ENCODE measurements at places on chromosomes 6 and 20.

- DNase-seq = no peak
These were observed 71.6 kb upstream of the FBXL4 start for GRCh38 chr6:99019381-99019780.

DNA sequence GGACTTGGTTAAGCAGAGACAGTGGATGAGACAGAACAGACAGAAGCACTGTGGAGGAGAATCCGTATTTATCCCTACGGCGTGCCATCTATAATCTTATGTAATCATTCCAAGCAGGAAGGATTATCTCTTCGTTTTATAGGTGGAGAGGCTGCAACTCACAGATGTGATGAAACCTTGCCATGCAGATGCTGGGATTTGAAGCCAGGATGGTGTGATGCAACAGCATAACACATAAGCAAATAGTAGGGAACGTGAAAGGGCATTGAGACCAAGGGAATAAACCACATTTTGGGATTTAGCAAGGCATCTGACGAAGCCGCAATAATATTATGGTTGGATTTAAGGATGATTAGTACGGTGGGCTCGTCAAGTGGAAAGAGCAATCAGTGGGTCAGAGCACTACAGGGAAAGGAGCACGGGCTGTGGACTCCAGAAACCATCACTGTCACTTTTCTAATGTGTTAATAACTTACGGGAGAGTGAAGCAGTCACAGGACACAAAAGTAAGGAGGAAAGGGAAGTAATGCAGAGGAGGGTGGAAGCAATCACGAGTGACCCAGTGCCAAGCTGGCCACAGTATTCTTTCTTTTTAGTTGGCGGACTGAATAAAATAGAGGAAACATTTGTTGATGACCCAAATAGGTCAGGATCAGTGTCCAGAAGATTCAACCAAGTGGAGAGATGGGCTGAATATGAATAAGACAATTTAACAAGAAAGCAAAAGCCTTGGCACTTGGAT is 119.6 kb upstream of the EDN1 start:
- DNase-seq = no peak

DNA sequence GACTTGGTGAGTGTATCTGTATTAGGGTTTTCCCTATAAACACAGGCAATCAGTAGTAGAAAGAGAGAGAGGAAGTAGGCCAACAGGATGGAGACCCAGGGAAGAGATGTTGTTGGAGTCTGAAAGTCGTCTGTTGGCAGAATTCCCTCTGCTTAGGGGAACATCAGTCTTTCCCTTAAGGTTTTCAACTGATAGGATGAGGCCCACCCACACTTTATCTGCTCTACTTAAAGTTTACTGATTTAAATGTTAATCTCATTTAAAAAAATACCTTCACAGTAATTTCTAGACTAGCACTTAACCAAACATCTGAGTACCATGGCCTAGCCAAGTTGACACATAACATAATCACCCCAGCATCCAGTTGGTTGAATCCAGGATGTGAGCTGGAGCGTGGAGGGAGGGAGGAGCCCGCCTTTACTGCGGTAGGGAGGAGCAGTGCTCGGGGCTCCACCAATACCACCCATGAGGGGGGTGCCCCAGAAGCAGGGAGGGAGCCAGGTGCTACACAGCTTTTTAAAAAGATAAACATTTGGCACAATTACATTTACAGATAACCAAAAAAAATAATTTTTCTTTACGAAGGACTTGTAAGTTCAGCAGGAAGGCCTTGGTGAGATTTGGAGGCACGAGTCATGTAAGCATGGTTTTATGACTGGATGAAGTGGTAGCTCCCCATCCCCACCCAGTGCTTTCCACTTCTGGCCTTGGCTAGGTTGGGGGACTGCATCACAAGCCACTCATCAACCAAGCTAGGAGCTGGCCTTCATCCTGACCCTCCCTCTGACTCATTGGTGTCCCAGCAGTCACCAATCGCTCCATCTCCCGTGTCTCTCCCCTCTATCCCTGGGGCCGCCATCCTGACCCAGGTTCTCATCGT is 18.4 kb upstream of the SNX9 start:
- no peak for DNase-seq

GRCh38 chr20:17169585-17170136 is 57.2 kb upstream of the PCSK2 start:
- no peak for DNase-seq

DNA sequence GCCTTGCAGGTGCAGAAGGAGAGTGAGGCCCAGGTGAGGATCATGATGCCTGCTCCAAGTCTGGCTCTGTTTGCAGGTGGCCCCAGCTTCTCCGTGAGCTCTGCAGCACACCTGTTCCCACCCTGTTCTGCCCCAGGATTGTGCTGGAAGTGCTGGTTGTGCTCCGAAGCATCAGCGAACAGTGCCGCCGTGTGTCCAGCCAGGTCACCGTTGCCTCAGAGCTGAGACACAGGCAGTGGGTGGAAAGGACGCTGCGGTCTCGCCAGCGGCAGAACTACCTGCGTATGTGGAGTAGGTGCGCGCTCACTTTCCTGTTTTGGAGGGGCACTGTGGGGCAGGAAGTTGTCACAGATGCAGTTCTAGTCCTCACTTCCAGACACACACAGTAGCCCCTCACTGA is 25.0 kb downstream of the ERMARD start:
- DNase-seq = no peak

- no peak for DNase-seq
These were observed 292.8 kb downstream of the FRK start for GRCh38 chr6:115767931-115768330.

GRCh38 chr6:128275030-128275429 is 245.4 kb downstream of the PTPRK start:
- DNase-seq = no peak

- DNase-seq = no peak
These were observed 1.3 kb downstream of the HIVEP2 start for GRCh38 chr6:142943711-142944123.

DNA sequence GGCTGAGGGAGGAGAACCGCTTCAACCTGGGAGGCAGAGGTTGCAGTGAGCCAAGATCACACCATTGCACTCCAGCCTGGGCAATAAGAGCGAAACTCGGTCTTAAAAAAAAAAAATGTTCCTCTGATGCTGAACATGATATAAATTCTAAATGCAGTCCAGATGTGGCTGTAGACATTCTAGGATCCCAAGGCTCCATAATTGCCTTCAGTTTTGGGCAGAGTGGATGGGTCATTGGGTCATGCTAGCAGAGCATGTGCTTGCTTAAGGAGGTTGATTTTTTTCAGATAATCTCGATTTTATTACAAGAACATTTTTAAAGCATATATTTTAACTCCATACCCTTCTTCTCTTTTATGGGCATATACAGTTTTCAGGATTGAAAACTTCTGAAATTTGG is 112.0 kb downstream of the UTRN start:
- no peak for DNase-seq

- no peak for DNase-seq
These were observed 61.4 kb downstream of the CEBPB start for GRCh38 chr20:50251992-50252511.

DNA sequence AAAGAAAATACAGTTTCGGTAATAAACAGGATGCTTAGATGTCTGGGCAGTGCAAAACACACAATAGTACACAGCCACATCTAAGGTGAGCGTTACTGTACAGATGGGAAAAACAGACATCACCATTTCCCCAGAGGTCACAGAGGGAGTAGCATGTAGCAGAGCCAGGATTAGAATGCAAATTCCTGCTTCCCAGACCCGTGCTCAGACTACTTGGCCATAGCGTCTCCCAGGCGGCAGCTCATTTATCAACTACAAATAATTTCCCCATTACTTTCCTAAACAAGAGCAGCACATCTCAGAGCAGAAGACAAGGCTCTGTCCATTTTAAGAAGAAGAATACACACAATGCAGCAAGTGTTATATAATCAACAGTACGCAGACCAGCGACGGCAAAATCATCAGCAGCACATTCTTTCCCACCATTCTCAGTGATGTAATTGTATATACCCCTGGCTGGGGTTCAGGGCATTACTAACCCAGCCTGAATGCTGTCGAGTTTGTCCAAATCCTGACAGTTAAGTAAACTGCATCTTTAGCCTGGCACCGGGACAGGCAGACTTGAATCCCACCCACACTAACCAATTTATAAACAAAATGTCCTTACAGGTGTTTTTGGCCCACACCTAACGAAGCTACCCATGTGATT is 61.9 kb downstream of the CNKSR3 start:
- DNase-seq = no peak
